Testis (tissue), 5 donors: ENCODE measurements at places on chromosomes 12 and 14.

GRCh38 chr14:57889245-57889644 lies 23.4 kb upstream of the SLC35F4 start:
- DNase-seq: peak; percentile 61

DNA sequence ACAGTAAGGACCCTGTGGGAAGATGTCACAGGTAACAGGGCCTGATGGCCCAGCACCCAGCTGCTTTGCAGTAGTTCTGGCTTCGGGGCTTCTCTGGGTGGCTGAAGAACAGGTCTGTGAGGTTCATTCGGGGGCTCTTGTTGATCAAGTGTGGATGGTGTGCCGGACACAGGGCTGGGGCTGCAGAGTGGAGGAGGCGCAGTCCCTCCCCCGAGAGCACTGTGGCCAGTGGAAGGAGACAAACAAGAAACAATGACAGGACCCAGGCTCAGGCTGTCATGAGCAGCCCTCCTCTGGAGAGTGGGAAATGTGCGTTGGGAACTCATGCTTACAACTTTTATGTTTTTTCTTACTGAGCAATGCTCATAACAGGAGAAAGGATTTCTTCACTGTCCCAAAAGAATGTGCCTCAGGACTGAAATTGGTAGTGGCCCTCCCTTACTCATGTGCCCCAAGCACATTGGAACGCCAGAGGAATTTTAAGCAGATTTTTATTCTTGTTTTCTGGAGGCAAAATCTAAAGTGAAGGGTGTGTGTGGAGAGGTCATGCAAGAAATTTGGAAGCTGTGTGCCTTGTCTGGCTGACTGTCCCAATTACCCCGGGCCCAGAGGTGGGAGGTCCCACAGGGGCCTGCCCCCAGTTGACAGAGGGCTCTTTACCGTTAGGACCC lies 233.8 kb downstream of the CACNA1C start:
- no peak for DNase-seq

DNA sequence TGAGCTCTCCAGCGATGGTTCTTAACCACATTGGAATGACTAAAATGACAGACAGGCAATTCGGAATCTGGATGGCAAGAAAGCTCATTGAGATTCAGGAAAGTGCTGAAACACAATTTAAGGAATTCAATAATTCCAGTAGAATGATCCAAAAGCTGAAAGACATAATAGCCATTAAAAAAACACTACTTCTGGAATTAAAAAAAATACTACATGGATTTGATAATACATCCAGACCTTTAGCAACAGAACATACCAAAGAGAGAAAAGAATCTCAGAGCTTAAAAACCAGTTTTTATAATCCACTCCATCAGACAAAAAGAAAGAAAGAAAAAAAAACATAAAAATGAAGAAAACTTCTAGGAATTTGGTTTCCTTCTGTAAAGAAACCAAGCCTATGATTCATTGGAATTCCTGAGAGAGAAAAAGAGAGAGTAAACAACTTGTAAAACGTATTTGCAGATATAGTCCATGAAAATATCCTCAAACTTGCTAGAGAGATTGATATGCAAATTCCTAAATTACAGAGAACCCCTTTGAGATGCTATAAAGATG lies 52.8 kb downstream of the SLCO1B1 start:
- DNase-seq: no peak

- DNase-seq: no peak
Measured at GRCh38 chr12:124006085-124006845, 33.2 kb downstream of the ZNF664 start.

GRCh38 chr14:51732494-51733112 lies 80.9 kb downstream of the FRMD6 start:
- DNase-seq: no peak

DNA sequence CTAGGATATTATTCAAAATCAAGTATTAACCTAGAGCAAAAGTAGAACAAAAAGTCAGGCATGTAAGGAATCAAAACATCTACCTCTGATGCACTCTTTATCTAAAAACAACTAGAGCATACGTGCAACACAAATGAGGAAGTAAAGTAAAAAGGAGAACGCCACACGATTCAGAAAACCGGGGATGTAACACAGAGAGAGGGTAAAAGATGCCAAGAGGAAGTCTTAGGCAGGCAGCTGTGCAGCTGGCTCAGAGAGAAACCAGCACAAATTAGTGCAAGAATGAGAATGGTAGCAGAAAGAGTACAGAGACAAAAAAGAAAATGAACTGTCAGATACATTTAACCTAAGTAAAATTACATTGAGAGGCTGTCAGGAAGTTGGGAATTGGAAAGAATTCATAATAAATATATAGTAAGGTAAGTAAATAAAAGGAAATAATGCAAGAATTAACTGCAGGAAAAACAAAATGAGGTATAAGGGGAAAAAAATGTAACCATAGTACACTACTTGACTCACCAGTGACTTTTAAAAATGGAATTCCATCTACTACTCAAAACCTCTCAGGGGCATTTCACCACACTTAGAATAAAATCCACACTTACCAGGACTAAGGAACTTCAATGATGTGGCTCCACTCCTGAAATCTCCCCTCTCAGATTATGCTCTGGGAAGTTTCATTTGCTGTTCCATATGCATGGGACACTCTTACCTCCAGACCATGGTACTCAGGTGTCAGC lies 17.1 kb downstream of the BCAT1 start:
- no peak for DNase-seq

- no peak for DNase-seq
Measured at GRCh38 chr12:92747151-92747550, 44.4 kb downstream of the PLEKHG7 start.

GRCh38 chr14:51717766-51718165 lies 66.1 kb downstream of the FRMD6 start:
- DNase-seq: no peak

GRCh38 chr14:97584528-97584927 lies 787.3 kb downstream of the VRK1 start:
- peak; percentile 19 for DNase-seq

- DNase-seq: no peak
Measured at GRCh38 chr14:22794551-22794951, 20.7 kb downstream of the SLC7A7 start.

DNA sequence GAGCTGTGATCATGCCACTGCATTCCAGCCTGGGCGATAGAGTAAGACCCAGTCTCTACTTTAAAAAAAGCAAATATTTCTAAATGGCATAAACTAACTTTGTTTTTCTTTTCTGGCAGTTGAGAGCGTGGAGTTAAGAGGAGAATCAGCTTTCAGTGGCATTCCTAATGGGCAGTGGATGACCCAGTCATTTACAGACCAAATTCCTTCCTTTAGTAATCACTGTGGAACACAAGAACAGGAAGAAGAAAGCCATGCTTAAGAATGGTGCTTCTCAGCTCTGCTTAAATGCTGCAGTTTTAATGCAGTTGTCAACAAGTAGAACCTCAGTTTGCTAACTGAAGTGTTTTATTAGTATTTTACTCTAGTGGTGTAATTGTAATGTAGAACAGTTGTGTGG lies 21.2 kb downstream of the TDG start:
- DNase-seq: no peak
